ENCODE measurements at places on chromosomes 4 and X. TPM values are rescaled to one million over a fixed set of nuclear protein-coding genes. Genes with fewer than 3 reads are reported as not detected.

ZFP92 gene
- total RNA-seq: 0.07 TPM

BGN gene
- 94.7 TPM for total RNA-seq

LDB2 gene
- total RNA-seq: 18.7 TPM

TMPRSS11A gene
- not detected for total RNA-seq

ZNF630 gene
- total RNA-seq: not detected

ZNF182 gene
- total RNA-seq: 1.7 TPM

GLRB gene
- 3.9 TPM for total RNA-seq
